RKO (cell line): ENCODE measurements at places on chromosomes 6 and 20.

- peak; percentile 68 for DNase-seq
Observed at GRCh38 chr6:116511424-116512110, at the start of gene CALHM5. TSS of gene CALHM5 (plus strand) at chr6:116511639. CDS start at chr6:116511697, 58 bp downstream.

- no peak for DNase-seq
Observed at GRCh38 chr6:130593200-130593599, 227.4 kb downstream of the TMEM200A start.

GRCh38 chr20:54601831-54602515 lies 126.6 kb downstream of the DOK5 start:
- no peak for DNase-seq

GRCh38 chr20:8862092-8862491 lies 206.8 kb upstream of the PLCB4 start:
- DNase-seq = no peak

- peak; percentile 21 for DNase-seq
Observed at GRCh38 chr6:137001299-137001976, 43.3 kb downstream of the IL20RA start.

DNA sequence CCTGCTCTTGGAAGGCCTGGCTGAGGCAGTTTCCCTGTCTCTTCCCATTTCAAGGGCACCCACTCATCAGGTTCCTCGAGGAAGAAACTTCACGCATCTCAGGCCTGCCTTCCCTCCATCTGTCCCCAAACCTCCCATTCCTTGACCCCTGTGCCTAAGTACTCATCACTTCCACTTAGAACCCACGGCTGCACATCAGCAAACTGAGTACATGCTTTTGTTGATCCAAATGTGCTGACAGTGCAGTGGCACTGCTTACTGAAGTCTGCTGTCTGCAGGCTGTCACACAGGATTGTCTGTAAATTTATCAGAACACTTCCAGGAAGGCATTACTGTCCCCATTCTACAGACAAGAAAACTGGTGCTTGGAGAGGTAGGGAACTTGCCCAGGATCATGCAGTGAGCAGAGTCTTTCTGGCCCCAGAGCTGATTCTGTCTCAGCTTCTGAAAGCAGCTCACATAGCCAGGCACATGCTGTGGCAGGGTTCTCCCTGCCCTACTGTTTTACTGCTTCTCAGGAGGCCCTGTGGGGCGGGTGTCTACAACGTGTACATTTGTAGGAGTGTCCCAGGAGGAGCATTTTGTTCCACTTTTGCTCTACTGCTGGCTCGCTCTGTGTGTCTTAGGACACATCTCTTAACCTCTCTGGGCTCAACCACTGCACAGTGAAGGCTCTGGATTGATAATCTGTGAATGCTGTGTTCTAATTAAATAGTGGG lies 64.2 kb upstream of the XRN2 start:
- no peak for DNase-seq

DNA sequence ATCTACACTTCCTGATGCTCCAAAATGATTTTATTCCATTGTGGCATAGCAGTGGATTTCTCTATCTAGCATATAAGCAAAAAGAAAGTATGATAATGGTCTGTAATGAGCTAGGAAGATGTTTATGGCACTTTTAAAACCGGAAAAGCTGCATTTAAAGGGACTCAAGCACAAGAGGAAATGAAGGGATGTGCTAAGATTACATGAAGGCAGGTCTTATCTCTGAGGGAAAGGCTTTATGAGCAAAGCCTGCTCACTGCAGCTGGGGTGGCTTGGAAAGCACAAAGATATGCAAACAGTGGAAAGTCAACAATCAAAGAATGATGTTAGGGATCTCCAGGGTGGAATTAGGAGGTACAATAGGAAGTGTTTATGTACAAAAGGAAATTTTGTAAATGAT lies 138.2 kb downstream of the TENT5A start:
- DNase-seq = no peak

DNA sequence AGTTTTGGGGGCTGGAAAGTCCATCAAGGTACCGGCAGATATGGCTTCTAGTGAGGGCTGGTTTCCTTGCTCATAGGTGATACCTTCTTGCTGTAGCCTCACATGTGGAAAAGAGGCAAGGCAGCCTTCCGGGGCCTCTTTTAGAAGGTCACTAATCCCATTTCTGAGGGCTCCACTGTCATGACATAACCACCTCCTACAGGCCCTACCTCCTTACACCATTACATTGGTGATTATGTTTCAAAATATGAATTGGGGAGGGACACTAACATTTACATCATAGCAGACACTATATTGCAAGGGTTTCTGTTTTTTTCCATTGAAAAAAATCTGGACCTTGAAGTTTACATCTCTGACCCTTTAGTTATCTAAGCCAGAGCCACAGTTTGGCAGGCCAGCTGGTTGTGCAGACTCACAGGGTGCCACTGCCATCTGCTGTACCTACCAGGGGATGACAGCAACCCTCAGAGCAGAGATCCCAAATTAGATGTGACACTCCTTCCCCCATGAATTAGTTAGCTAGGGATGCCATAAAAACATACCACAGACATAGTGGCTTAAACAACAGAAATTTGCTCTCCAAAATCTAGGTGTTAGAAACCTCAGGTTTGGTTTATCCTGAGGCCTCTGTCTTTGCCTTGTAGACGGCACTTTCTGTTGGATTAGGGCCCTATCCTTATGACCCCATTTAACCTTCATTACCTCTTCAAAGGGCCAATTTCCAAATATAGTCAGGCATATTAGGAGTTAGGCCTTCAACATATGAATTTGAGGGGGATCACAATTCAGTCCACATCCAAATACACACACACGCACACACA lies 166.4 kb upstream of the RNF217 start:
- peak; percentile 25 for DNase-seq

DNA sequence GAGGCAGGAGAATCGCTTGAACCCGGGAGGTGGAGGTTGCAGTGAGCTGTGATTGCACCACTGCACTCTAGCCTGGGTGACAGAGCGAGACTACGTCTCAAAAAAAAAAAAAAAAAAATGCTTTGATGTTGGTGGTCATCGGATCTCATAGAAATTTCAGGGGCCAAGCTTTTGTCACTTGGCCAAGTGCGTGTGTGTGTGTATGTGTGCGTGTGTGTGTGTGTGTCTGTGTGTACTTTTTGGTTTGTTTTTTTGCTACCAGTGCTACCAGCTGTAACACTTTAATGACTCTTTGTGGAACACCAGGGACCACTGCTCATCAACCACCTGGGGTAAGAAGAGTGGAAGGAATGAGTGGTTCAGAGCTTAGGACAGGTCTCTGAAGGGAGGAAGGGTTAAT lies 49.7 kb downstream of the TRAF3IP2 start:
- no peak for DNase-seq

DNA sequence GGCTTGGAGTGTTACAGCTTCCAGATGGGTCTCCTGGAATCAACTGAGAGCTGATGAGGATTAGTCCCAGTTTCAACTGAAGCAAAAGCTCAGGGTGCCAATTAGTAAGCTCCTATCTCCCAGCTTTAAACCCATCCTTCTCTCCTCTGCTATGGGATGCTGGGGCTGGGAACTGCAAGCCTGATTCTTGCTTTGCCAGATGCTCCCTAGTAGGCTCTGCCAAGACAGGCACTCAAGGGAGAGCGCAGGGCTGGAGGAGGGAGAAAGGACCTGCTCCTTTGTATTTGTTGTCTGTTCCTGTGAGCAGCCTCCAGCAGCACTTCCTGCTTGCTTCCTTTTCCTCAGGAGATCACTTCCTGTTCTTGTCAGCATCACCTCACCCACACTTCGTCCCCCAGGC lies 309.7 kb downstream of the KIF16B start:
- no peak for DNase-seq

DNA sequence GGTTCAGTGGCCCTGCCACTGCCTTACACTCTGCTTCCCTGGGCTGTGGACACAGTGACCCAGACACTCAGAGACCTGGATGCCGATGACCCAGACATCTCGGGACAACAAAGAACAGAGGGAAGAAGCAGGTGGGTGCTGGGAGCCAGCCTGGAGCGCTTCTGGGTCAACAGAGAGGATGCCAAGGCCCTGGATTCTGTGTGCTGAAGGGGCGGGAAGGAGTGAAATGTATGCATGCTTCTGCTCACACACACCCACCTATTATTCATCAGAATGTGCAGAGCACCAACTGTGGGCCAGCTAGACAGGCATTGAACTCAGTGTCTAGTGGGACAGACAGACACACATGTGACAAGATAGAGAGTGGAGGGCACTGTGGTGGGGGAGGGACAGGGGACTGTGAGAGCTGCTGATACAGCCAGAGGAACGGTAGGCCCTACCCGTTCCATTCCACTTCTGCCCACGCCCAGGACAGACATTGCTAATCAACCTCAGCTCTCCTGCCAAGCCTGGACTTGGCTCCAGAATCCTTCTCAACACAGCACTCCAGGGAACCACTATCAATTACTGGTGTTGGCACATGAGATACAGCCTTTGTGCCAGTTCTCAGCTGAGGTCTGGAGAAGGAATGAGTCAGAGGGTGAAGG lies 20.2 kb downstream of the KCNK15 start:
- no peak for DNase-seq
